ENCODE measurements at places on chromosomes 6 and 20.

DNA sequence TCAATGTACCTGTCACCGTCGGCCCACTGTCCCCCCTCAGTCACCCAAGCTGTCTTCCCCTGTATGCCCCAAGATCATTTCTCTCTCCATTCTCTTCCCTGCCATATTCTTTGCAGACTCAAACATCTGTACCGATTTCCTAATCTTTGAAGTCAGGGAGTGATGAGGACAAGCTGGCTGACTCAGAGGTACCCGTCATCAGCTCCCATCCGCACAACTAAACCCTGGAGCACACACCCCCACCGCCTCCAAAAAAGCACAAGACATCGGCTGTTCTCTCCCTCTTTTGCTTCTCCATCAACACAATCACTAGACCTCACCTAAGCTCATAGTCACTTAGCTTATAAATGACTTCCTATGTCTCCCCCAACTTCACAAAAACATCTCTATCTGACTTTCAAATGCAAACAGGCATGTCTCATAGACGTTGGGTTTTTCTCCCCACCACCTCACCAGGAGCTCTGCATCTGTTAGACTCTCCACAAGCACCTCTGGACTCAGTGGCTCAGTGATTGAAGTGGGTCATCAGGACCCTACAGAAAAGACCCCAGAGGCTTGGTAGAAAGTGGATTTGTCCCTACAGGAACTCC, 11.5 kb upstream of the NFATC2 start:
- DNase-seq, result peak; percentile 15

- no peak for DNase-seq
Measured at GRCh38 chr20:49259799-49260198, 18.1 kb downstream of the ZNFX1 start.

- no peak for DNase-seq
Measured at GRCh38 chr6:64083261-64083660, 447.7 kb downstream of the PHF3 start.

GRCh38 chr20:48995589-48995988, 50.5 kb upstream of the CSE1L start:
- DNase-seq, result no peak

GRCh38 chr20:4244700-4245485, 229.5 kb upstream of the RNF24 start:
- DNase-seq, result peak; percentile 69

All from muscle of leg (tissue), 16 donors.